ENCODE measurements at places on chromosomes 13 and 19.

DNA sequence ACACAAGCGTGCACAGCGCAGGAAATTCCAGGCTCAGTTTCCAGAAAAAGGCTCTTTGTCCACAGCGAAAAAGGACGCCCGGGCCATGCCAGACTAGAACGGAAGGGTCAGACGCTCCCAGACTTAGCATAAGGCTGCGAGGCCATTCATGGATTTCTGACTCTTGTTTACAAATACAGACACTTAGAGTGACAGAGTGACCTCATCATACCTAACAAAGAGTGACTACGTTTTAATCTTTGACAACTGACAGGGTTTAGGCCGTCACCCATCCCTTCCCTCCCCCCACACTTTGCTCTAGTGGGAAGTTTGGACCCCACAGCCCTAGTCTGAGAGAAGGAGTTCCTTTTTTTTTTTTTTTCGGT is 418 bp upstream of the ZNF709 start:
- DNase-seq = no peak

DNA sequence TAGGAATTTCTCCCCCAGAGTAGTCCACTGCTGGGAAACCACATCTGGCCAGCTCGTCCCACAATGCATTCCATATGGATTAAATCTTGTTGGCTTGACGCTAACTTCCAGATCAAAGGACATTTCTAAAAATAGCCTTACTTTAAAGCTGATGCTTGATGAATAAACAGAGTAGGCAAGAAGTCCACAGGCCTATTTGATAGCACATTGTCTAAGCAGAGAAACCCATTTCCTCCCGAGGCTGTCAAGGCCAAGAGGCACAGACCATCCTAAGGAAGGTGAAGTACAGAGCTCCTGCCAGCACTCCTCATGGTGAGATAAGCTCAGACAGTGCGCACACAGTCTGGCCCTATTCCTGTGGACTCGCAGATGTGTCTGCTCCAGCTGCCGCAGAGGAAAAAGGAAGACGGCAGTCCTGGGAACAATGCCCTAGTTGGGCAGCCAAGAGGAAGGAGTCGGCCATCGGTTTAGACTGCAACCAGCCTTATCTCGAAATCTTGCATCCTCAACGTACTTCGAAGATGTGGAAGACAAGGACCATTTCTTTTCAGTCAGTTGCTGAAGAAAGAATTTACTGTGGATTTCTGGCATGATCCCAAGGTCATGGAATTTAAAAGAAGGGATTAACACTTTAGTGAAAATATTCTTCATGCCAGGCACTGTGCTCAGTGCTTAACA is 156.8 kb downstream of the RGCC start:
- DNase-seq = no peak

DNA sequence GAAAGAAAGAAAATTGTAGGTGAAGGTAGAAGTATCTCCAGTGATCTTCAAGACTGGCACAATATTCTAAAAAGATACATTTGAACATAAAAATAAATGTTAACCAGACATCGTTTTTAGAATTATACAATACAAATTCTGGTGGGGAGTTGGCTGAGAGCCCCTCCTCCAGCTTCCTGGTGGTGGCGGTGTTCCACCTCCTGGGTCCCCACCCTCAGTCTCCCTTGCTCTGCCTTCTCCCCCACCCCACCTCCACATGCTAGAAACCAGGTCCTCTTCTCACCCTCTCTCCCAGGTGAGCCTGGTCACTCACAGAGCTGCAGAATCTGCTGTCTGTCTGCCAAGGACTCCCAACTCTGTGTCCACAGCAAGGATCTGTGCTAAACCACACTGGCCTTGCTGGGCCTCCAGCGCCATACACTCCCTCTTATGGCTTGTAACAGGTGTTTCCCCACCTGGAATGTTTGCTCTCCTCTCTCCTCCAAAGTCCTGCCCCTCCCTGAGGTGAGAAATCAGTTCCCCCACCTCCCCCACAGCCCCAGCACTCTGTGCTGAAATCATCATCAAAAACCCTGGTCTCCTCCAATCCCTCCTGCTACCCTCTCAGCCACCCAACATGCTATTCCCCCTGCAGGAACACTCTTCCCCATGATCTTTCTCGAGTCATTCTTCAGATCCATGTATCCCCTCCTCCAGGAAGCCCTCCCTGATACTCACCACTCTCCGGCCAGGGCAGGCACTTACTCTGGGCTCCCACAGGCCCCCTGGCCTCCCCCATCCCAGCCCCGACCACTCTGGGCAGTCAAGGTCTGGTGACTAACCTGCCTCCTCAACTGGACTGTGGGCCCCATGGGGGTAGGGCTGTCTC is 20.5 kb upstream of the CYP2S1 start:
- no peak for DNase-seq

GRCh38 chr13:52156724-52157261 is 2.6 kb downstream of the NEK3 start:
- no peak for DNase-seq
